ENCODE measurements at places on chromosomes 11 and 22.

- DNase-seq, result no peak
Measured at GRCh38 chr11:1759151-1759850, 4.4 kb downstream of the CTSD start.

GRCh38 chr11:28476864-28477263, 368.7 kb downstream of the METTL15 start:
- no peak for DNase-seq

- DNase-seq, result no peak
Measured at GRCh38 chr11:86043765-86044503, 24.9 kb downstream of the PICALM start.

- no peak for DNase-seq
Measured at GRCh38 chr11:128288368-128288767, 299.0 kb downstream of the ETS1 start.

- DNase-seq, result no peak
Measured at GRCh38 chr11:117986981-117987574, 884 bp downstream of the IL10RA start.

DNA sequence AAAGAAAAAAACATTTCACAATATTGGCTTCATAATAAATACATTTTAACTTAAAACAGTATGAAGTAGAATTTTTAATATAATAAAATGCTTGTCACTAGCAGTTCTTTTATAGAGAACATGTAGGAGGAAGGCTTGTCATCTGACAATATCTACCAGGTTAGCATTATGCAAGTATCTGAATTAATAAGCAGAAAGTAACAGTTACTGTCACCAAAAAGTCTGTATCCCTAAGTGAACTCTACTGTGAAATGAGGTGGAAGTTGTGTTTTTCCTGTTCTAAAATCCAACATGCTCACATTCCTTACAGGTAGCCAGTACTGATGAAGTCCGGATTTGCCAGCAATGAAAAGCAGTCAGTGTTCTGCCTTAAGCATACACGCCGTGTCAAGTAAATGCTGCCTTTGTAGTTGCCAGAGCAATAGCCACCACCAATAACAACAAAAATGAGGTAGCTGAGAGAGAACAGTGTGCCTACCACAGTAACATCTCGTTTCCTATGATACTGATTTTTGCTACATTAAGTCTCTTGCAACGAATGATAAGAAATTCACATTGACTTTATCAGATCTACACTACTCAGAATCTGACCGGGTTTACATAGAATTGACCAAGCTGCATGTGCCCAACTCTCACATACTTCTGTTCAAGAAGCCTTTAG, 95.5 kb downstream of the SIK3 start:
- DNase-seq, result no peak

Measured in foreskin keratinocyte (primary cell).